GM12891 (cell line): ENCODE measurements at places on chromosomes 13 and 19.

GRCh38 chr13:95217920-95218830, 83.1 kb downstream of the ABCC4 start:
- DNase-seq = no peak

GRCh38 chr13:52162279-52163101, 3.1 kb upstream of the NEK3 start:
- DNase-seq = no peak

- DNase-seq = no peak
Observed at GRCh38 chr19:29964171-29964570, 22.1 kb downstream of the URI1 start.

DNA sequence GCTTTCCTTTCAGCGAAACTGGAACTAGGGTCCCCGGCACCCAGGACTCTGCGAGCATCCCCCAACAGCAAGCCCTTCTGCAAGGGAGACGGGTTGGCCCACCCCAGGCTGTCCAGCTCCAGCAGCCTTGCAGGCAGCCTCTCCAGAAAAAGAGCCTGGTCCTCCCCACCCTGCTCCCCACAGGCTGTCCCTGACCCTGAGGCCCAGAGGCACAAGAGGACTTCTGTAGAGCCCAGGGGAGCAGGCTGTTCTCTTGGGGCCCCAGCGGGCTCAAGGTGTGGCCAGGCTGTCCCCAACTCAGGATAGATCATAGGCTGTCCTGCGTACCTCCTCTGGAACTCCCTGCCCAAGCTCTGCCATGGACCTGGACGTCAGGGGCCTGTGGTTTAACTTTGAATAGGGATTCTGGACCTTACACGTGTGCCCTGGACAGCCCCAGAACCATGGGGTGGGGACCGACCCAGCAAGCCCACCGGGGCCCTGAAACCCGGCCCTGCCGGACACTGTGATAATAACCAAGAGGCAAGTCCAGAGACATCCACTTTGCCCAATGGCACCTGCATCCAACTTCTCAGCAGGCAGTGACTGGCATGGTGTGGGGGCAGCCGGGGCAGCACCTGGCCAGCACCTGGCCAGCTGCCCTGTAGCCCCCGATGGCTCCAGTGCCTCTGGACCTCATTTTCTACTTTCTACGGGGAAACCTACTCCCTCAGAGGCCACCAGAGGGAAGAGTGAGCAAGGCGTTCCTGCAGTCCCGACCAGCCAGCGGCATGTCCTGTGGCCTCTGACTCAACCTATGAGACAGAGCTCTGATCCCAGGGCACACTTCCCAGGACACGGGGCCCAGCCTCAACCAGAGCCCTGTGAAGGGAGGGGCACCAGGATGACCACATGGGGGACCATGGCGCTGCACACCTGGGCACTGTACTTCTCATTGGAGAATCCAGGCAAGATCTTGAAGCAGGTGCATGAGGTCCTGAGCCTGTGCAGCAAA, 50.9 kb upstream of the TPM4 start:
- DNase-seq = no peak

DNA sequence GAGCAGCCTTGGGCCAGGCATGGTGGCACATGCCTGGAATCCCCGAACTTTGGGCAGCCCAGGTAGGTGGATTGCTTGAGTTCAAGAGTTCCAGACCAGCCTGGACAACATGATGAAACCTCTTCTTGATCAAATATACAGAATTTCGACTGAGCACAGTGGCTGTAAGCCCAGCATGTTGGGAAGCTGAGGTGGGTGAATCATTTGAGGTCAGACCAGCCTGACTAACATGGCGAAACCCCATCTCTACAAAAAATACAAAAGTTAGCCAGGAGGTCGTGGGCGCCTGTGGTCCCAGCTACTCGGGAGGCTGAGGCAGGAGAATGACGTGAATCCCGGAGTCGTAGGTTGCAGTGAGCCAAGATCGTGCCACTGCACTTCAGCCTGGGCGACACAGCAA, 8.0 kb upstream of the NLRP7 start:
- no peak for DNase-seq

- DNase-seq = no peak
Observed at GRCh38 chr13:19927117-19927748, 31.3 kb upstream of the ZMYM2 start.

DNA sequence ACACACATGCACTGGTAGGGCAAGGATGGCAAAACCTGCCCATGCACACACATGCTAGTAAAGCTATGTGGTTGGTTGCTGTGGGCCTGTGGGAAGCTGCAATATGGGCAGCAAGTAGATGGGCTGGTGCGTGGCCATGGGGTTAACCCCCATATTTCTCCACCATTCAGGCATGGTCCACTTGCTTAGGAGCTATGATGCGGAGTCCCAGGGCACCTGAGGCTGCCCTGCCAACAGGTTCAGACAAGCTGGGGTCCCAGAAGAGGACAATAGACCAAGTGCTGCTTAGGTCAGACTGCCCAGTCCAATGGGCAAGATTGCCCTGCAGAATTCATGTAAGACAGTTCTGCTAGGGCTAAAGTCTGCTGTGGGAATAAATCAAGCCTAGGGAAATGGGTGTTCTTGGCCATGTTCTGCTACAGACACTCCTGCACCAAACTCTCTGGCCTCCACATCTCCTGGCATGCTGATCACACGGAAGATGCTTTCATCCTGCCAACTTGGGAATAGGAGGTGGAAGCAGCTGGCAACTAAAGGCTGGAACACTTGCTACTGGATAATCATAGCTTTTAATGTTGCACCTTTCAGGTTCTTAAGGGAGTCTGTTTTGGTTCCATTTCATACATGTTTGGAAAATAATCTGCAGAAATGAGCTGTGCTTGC, 646.3 kb upstream of the SLITRK1 start:
- no peak for DNase-seq

DNA sequence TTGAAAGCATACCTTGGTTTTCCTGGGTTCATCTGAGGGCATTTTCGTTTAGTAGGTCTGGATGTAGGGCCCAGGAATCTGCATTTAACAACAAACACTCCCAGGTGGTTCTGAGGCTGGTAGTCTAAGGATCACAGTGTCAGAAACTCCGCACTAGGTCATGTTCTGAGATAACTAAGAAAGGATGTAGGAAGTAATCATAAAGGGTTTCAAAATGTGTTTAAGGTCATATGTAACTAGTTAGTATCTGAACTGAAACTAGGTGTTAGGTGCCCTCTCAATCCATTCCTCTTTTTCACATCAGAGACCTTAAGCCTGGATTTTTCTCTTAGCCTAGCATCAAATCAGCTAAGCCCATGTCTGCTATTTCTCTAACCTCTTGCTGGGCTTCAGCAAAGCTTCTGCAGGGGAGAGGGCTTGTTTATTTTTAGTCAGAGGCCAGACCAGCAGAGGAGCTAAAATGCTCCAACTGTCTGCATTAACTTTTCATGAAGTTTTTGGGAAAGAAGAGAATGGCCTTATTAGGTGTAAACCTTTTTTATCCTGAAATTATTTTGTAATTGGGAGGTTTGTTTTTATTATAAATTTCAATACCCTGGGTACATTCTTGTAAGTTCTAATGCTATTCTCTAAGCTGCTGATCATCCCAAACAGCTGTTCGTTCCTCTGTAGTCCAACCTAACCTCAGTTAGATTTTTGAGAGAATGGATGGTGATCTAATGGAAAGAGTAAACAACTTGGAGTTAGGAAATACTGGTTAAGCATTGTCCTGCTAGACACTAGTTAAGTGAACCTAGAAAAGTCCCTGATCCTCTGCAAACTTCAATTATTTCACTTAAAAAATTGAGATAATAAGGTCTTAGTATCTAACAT, 262.8 kb upstream of the RFC3 start:
- DNase-seq = no peak

DNA sequence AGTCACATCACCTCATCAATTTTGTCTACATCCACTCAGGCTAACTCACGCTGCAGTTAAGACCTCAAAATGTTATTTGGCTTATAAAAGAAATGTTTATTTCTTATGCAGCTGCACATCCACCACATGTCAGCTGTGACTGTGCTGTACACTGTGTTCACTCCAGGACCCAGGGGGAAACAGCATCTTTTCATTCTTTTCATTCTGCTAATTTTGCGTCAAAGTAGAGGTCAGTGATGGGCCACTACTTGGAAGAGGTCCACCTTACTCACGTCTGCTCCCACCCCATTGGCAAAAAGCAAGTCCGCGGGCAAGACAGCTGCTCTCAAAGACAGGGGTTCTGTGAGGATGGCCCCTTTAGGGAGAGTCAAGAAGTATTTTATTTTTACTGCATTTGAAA, 4.5 kb upstream of the DCT start:
- no peak for DNase-seq

GRCh38 chr19:55153652-55154264, 3.8 kb downstream of the TNNI3 start:
- no peak for DNase-seq
